ENCODE measurements at places on chromosomes 1 and 21.

GRCh38 chr1:229470406-229471043, 36.6 kb upstream of the ACTA1 start:
- no peak for DNase-seq

- no peak for DNase-seq
Measured at GRCh38 chr1:29811727-29812407, 575.5 kb downstream of the PTPRU start.

DNA sequence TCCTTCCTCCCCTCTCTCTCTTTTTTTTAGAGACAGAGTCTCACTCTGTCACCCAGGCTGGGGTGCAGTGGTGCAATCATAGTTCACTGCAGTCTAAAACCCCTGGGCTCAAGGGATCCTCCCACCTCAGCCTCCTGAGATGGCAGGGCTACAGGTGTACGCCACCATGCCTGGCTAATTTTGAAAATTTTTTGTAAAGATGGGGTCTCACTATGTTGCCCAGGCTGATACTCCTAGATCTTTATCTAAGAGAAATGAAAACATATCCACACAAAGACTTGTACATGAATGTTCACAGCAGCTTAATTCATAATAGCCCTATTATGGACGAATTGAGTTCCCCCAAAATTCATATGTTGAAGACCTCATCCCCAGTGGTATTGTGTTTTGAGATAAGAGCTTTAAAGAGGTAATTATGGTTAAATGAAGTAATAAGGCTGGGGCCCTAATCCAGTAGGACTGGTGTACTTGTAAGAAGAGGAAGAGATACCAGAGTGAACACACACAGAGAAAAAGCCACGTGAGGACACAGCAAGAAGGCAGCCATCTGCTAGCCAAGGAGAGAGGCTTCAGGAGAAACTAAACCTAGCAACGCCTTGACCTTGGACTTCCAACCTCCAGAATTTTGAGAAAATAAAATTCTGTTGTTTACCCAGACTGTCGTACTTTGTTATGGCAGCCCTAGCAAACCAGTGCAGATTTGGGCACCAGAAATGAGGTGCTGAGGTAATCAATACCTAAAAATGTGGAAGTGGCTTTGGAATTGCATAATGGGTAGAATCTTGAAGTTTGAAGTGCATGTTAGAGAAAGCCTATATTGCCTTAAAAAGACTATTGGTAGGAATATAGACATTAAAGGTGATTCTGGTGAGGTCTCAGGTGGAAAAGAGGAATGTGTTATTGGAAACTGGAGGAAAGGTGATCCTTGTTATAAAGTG, 13.2 kb downstream of the IFNLR1 start:
- DNase-seq, result no peak

GRCh38 chr1:233668146-233668724, 54.3 kb downstream of the KCNK1 start:
- DNase-seq, result no peak

- DNase-seq, result no peak
Measured at GRCh38 chr1:182610606-182611194, 6.5 kb upstream of the RGS16 start.

GRCh38 chr21:42260121-42260520, 41.2 kb downstream of the ABCG1 start:
- no peak for DNase-seq

All from left cardiac atrium (tissue), 4 donors.